ENCODE measurements at places on chromosomes 13 and 19.

GRCh38 chr19:11382898-11383705 lies 1.0 kb downstream of the EPOR start:
- no peak for DNase-seq

GRCh38 chr19:49151267-49152118 lies 3.7 kb downstream of the HRC start:
- DNase-seq = no peak

DNA sequence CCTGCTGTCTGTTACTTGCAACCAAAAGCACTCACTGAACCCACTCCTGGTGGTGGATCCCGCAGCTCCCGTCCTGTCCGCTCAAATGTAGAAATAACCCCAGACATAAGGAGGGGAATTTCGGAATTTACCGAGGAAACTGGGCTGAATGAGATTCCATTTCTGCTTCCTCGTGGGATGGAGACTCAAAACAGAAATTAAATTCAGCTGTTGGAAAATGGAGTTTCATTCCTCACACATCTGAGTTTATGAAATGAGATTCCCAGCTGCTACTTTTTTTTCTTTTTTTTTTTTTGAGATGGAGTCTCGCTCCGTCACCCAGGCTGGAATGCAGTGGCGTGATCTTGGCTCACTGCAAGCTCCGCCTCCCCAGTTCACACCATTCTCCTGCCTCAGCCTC lies 44.3 kb downstream of the COLGALT1 start:
- no peak for DNase-seq

DNA sequence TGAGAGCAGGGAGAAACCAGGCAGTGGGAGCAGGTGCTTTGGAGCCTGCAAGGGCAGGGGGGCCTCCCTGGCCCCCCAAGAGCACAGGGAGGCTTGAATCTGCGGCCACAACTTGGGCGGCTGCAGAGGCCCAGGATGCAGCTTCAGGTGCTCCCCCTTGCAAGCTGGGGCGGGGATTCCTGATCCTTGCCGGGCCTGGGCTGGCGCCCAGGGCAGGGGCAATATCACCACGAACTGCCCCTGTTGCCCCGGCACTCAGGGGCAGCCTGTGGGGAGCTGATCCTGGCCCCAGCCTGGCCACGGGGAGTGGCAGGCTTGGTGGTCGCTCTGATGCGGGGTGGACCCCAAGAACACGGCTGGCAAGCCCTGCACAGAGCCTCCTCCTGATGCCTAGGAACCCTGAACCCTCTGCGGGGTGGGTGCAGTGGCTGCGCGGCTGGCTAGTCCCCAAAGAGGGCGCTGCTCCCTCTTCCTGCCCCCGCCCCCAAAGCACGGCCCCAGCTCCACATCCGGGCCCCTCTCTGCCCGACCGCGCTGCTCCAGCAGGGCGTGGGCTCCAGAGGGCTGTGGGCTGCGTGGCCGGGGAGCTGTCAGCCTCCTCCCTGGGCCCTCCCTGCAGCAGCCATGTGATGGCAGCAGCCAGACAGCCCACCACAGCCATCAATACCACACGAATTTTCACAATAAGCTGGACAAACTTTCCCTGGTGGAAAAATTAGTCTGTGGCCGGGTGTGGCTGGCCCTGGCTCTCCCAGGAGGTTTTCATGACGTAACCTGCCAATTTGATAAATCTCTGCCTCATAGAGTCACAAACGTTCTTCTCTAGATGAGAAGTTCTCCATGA lies 21.0 kb downstream of the TNFSF9 start:
- DNase-seq = no peak

DNA sequence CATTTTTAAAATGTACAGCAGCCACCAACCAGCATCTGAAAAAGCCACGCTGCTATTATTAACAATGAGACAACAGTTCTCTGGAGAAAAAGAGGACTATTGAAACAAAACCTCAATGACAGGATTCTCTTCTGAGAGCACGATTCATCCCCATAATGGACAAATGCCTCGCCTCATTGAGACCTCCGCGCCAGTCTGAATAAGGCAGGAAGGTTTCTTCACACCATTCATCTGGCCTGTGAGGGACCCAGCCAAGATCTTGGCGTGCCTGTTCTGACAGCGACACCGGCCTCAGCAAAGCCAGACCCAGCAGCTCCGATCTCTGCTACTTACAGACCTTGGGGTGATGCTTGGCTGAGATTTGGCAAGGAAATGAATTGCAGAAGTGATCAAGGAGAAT lies 14.8 kb downstream of the SMIM7 start:
- DNase-seq = no peak

- DNase-seq = no peak
Observed at GRCh38 chr19:5091684-5092480, 123.0 kb downstream of the KDM4B start.

DNA sequence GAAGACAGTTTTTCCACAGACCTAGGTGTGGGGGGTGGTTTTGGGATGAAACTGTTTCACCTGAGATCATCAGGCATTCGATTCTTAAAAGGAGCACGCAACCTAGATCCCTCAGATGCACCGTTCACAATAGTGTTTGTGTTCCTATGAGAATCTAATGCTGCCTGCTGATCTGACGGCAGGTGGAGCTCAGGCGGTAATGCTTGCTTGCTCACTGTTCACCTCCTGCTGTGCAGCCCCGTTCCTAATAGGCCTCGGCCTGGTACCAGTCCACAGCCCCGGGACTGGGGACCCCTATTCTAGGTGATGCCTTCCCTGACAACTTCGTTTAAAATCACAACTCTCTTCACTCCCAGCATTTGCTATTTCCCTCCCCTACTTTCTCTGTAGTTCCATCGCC lies 149.6 kb downstream of the IER2 start:
- DNase-seq = no peak

DNA sequence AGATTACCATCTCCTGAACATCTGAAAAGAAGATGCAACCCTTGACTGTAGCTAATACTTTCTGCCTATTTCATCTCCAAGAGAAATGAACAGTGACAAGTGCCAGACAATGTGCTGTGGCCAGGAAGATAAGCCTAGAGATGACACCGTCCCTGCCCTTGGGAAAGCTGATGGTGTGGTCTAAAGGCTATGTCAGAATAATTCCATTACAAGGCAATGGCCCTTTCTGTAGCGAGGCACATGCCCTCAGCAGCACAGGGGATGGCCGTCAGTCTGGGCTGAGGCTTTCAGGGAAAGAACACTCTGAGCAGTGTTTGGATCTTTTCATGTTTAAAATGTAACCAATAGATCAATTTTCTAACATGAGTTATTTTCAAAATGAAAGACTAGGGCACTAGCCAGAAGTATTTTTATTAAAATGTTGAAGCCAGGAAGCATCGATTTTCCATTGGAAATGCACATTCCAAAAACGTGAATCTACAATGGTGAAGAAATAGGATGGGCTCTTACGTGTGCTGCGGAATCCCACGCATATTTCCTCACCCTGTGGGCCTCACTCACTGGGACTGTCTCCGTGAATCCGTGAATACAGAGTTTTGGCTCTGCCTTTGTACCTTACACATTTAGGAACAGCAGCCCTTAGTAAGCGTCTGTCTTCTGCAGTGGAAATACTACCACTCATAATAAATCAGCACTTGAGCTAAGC lies 22.0 kb downstream of the COL4A1 start:
- no peak for DNase-seq

DNA sequence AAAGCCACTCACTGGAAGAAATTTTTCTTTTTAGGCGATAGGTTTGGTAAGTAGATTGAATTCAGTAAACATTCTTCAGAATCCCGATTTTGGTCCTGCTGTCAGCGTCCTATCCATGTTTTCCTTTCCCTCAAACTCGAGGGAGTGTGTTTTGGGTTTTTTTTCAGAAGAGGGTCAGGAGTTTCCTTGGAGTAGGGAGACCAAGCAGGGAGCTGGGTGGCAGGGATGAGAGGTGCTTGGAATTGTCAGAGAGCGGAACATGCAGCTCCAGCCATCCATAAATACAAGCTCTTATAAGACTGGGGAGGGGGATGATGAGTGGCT lies 1.6 kb upstream of the PCDH8 start:
- DNase-seq = no peak

DNA sequence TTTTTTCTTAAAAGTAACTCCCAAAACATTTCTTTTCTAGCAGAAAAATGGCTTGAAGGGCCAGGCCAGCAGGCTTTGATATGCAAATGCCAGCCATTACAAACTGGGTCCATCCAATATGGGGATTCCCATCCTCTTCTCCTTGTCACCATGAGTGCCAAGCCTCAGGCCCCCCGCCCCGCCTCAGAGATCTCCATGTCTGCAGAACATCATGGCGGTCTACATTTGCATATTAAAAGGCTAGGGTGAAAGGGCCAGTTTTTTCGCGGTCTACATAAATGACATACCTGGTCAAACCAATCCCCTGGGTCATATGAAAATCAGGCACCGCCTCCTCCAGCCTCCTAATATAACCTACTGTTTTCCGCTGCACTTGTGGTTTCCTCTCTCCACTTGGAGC lies 1327.6 kb downstream of the UQCRFS1 start:
- DNase-seq = no peak

GRCh38 chr13:112867301-112867711 lies 101.7 kb upstream of the MCF2L start:
- DNase-seq = no peak

DNA sequence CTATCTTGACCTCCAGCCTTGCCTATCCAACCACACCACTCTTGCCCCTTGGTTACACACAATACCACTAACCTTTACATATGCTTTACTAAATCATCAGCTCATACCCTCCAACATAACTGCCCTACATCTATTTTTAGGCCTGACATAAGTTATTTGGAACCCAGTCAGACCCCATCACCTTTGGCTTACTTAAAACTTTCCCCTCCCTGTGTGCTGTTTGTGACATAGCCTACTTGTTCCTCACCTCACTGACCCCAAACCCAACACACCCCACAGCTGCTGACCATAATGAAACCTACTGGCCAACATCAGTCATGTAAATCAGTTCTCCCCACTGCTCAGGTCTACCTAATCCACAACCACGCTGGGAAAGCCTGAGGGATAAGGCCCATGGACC lies 4.9 kb downstream of the ZNF266 start:
- no peak for DNase-seq

DNA sequence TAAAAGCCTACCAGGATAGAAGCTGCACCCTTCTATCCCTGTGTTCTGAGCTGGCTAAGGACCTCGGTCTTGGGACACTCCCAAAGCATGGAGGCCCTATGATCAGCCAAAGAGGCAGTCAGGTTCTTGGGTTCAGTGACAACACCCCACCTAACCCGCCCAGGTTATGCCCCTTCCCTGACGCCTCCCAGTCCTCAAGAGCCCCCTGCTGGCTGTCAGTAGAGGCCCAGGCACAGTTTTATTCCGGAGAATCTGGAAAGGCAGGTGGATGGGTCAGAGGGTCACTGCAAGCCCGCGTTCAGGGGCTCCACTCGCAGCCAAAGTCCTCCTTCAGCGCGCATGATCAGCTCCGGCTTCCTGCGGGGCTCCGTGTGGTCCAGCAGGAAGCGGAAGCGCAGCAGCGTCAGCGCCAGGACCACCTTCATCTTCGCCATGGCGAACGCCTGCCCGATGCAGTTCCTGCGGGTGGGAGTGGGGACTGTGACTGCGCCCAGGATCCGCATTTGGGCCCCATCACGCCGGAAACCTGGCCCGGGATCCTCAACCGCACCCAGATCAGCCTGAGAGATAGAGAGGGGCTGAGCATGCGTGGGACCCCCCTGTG lies 22.3 kb downstream of the OR10H3 start:
- DNase-seq = no peak

- no peak for DNase-seq
Observed at GRCh38 chr13:48570216-48570828, 37.4 kb upstream of the RCBTB2 start.

GRCh38 chr13:112664501-112665203 lies 25.2 kb upstream of the ATP11A start:
- peak; percentile 16 for DNase-seq

DNA sequence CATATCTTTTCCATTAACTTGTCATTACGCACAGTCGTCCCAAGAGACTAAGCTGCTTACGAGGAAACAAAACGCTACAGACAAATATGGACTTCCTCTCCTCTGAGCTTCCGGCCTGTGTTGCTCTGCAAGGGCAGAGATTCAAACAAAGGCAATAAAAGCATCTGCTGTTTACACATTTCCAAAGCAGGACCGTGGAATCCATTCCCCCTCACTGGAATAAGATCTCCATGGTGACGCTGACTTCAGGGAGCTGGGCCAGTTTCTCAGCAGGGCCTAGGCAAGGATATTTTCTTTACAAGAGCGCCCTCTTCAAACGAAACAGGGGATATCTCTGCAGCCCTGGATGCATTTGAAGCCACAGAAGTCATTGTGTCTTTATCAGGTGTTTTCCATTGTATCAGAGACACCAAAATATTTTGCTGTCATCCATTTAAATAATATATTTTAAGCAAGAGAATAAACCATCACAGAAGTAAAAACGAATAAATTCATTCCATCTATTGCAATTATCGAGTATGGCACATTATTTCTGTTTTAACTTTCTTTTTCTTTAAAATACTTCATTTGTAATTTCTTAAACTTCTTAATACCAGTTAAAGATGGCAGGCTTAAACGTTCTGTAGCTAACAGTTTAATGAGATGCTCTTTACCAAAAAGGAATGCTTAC lies 177.5 kb downstream of the DCLK1 start:
- DNase-seq = peak; percentile 89

- no peak for DNase-seq
Observed at GRCh38 chr19:55041627-55042343, 3.7 kb upstream of the GP6 start.

- no peak for DNase-seq
Observed at GRCh38 chr13:75963302-75963701, 327.2 kb downstream of the LMO7 start.

- DNase-seq = no peak
Observed at GRCh38 chr19:9528757-9529336, 9.6 kb downstream of the ZNF426 start.

DNA sequence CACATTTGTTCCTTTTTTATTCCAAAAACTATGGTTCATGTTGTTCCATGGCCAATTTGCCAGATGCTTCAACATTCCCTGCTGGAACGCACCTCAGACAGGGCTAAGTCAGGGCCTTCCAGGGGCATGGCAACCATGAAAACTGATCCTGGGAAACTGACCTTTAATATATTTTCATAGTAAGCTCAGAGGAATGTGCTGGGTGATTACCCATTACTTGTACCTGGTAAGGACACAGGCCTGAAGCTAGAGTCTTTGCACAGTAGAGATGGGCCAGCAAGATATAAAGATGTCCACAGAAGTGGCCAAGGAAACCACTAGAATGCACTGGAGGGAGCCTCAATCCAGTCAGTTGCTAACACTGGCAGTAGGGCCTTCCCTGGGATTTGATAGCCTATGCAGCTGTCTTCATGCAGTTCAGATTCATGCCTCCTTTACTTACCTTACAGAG lies 353.1 kb downstream of the ENOX1 start:
- peak; percentile 3 for DNase-seq

- no peak for DNase-seq
Observed at GRCh38 chr13:92143766-92144165, 745.3 kb downstream of the GPC5 start.

GRCh38 chr19:47377208-47377701 lies 28.1 kb downstream of the DHX34 start:
- no peak for DNase-seq

- no peak for DNase-seq
Observed at GRCh38 chr13:20903164-20903475, 574 bp upstream of the XPO4 start.

- no peak for DNase-seq
Observed at GRCh38 chr19:633786-634639, 676 bp upstream of the POLRMT start.

GRCh38 chr19:4328243-4328990 lies 10.2 kb downstream of the STAP2 start:
- peak; percentile 96 for DNase-seq
